ENCODE measurements at places on chromosomes 5 and 9. TPM values are rescaled to one million over a fixed set of nuclear protein-coding genes. Genes with fewer than 3 reads are reported as not detected.

Gene TMEM174
- not detected for total RNA-seq

Gene LAMC3
- under 0.01 TPM for total RNA-seq

Gene DNM1
- total RNA-seq: 14.2 TPM

Gene OR4F3
- not detected for total RNA-seq

Gene N4BP3
- total RNA-seq: under 0.01 TPM

Gene SLC6A18
- not detected for total RNA-seq

Gene SUSD3
- 0.37 TPM for total RNA-seq

Gene NUDT2
- 14.3 TPM for total RNA-seq

Gene HRH2
- total RNA-seq: not detected

Gene C7
- not detected for total RNA-seq

Gene PRUNE2
- total RNA-seq: 6.2 TPM

All from smooth muscle cell of the umbilical artery (primary cell).